Stimulated activated CD8-positive, alpha-beta memory T cell treated with anti-CD3 and anti-CD28 coated beads, Interleukin-7, amount 100 ng/mL, for 4 hours (primary cell): ENCODE measurements at places on chromosomes 5 and 9.

DNA sequence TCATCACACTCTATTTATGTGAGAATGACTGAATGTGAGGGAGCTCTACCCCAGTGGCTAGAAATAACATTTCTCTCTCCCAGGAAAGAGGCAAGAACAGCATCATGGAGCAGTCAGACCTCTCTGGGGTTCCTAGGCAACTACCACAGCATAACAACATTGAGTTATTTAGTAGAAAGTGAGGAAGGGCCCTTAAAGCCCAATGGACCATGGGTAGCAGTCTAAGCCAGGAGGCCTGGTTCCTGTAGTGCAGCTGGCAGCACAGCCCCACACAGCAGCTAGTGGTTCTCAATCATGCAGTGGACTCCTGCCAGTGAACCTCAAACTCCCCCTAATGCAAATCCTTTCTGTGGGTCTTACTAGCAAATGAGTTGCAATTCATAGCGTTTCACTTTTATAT, 55.3 kb downstream of the SPEF2 start:
- no peak for DNase-seq

GRCh38 chr5:81819556-81820317, 68.8 kb upstream of the SSBP2 start:
- DNase-seq, result no peak

- no peak for DNase-seq
Measured at GRCh38 chr9:88934876-88935535, 56.3 kb upstream of the S1PR3 start.

DNA sequence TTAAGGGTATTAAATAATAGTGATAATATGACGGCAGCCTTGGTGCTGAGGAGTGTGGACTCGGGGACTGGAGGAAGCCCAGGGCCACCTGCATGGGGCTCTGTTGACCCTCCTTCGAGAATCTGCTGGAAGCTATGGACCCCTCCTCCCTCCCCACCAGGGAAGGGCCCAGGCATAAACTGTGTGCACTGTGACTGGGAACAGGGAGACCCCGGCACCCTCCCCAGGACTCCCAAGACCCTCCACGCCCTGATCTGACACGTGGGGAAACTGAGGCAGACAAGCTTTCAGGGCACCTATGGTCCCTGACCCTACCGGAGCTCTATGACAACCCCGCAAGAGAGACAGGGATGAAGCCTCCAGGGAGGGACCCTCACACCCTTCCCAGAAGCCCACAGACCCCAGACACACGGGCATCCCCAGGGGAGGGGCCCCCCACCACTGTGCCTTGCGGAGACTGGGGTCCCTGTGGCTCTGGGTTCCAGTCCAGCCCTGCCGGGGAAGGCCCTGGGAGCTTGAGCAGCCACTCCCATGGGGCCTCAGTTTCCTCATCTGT, 6.5 kb upstream of the EGFL7 start:
- no peak for DNase-seq

- DNase-seq, result no peak
Measured at GRCh38 chr5:179820127-179820482, 600 bp upstream of the SQSTM1 start.

GRCh38 chr5:35717718-35718117, 100.1 kb downstream of the SPEF2 start:
- DNase-seq, result no peak

DNA sequence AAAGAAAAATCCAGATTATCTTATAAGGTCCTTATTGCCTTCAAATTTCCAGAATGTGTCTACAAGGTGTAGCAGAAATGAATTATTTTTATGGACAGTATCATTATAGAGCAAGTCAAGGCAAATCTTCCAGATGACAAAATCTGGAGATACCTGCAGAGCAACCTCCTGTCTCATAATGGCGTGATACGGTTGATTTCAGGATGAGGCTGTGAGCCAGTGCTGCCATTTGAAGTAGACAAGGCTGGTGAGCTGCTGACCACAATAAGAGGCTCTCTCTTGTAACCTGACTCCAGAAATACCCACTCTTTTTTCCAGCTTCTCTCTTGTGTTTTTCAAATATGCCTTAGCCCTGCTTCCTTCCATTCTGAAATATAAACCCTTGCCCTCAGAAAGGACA, 108.2 kb downstream of the HTR1A start:
- no peak for DNase-seq

GRCh38 chr5:53037141-53037859, 48.1 kb downstream of the ITGA2 start:
- no peak for DNase-seq

DNA sequence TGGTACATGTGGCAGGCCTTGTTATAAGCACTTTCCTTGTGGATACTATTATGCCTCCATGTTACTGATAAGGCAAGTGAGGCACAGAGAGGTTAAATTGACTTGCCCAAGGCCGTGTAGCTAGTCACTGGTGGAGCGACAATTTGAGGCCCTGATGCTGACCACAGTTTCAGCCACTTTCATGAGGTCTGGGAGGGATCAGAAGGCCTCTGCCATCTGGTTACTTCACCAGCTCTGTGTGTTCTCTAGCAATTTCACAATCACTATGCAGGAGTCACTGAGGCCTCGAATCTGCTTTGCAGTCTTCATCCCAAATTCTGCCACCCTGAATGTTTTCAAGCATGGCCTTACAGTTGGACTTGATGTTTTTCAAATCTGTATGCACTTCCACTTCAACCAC, 9.1 kb downstream of the LRRC70 start:
- no peak for DNase-seq

DNA sequence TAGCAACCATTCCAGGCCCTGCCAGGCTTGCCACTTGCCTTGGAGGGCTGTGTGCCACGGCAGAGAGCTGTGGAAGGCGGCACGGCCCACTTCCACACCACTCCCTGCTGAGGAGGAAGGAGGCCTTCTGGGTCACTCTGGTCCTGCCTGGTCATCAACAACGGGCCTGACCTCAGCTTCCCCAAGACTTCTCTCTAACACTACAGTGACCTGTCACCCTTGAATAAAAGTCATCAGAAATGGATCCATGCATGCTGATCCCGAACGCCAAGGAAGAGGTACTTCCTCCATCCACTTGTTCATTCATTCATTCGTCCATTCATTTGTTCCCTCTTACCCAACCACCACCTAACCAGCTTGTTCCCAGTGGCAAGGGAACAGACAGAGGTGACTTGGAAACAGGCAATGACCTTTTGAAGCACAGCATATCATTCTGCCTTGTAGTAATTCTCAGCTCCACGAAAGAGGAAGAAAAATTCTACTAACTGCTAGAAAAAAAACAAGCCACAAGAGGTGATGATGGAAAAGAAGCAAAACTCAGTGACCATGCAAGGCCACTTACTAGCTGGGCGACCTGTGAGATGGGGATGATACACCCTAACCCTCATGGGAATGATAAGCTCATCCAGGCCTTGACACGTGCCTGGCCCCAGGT, 58.6 kb downstream of the STK10 start:
- no peak for DNase-seq

GRCh38 chr9:91948597-91949391, 1.2 kb downstream of the ROR2 start:
- no peak for DNase-seq

- no peak for DNase-seq
Measured at GRCh38 chr5:17243287-17244063, 26.0 kb downstream of the BASP1 start.

- DNase-seq, result no peak
Measured at GRCh38 chr9:118586978-118587377, 782.3 kb downstream of the BRINP1 start.

DNA sequence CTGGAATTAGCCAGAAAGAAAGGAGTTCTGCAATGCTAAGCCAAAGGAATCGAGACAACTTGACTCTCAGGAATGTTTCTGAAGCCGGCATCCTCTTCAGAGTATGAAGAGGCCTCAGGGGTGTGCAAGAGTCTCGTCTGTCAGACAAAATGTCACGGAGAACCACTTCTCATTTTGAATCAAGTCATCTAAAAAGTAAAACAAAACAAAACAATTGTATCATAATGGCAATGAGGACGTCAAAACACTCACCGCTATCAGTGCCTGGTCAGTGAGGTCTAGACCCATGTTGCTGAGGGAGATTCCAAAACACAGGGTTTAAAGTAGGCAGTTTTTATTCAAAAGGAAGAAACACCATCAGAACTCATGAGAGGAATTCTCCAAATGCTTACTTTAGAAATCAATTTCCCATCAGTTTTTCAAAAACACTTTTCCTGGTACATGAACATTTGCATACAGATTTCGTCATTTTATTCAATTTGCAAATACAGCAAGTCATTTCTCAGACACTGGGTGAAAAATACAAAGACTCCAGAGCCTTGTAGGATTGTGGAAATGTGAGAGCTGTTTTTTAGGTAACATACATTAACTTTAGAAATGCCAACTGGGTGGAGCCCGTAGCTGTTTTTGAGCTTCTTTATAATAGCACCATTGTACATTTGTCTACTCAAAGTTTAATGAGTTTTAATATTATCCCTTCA, 89.5 kb upstream of the MAP3K1 start:
- no peak for DNase-seq

- no peak for DNase-seq
Measured at GRCh38 chr9:71357346-71357745, 235.9 kb upstream of the TRPM3 start.

DNA sequence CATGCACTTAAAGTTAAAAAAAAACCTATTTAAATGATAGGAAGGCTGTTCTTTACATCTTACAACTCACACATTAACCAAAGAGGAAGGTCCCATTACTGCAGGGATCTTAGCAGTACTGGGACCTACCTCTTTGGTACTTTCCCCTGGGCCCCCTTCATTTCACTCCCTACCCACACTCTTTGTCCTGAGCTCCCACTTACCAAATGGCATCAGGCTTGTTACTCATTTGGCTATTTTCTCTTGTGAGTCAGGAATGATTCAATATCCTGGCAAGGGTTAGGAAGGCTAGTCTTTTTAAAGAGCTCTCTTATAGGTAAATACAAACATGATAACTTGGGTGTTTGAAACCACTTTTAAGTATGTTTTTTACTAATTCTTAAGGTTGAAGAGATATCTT, 117.4 kb upstream of the ELL2 start:
- DNase-seq, result no peak

DNA sequence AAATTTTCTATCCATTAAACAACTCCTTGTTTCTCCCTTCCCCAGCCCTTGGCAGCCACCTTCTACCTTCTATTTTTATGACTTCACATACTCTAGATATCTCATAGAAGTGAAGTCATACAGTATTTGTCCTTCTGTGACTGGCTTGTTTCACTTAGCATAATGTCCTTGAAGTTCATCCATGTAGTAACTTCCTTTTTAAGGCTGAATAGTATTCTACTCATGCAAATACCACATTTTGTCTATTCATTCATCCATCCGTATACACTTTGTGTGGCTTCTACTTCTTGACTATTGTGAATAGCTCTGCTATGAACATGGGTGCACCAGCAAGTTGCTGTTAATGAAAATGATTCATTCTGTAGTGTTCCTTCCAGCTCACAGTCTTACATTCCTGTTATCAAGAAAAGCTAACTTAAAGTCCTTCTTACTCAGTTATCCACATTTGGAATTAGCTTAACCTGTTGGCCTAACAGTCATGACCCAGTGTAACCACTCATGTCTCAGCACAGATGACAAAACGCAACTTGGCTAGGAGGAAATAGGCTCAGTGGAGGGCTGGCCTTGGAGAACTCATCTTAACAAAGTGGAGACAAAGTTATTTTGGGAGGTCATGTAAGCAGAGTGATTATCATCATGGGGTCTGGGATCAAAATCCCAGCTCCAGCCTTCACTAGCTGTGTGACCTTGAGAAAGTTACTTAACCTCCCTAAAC, 129.7 kb upstream of the MAP3K1 start:
- DNase-seq, result no peak

- DNase-seq, result no peak
Measured at GRCh38 chr9:126534431-126535186, 79.1 kb upstream of the LMX1B start.

DNA sequence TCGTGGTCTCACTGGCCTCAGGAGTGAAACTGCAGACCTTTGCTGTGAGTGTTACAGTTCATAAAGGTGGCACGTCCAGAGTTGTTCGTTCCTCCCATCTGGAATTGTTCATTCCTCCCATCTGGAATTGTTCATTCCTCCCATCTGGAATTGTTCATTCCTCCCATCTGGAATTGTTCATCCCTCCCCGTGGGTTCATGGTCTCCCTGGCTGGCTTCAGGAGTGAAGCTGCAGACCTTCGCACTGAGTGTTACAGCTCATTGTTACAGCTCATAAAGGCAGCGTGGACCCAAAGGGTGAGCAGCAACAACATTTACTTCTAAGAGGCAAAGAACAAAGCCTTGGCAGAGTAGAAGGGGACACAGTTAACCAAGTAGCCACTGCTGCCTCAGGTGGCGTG, 69.1 kb downstream of the GCNT1 start:
- no peak for DNase-seq

GRCh38 chr9:137064027-137064879, 6.1 kb downstream of the SAPCD2 start:
- no peak for DNase-seq

GRCh38 chr5:134935711-134936602, 31.0 kb downstream of the PCBD2 start:
- no peak for DNase-seq

- no peak for DNase-seq
Measured at GRCh38 chr5:28165096-28165495, 1126.7 kb upstream of the CDH9 start.

DNA sequence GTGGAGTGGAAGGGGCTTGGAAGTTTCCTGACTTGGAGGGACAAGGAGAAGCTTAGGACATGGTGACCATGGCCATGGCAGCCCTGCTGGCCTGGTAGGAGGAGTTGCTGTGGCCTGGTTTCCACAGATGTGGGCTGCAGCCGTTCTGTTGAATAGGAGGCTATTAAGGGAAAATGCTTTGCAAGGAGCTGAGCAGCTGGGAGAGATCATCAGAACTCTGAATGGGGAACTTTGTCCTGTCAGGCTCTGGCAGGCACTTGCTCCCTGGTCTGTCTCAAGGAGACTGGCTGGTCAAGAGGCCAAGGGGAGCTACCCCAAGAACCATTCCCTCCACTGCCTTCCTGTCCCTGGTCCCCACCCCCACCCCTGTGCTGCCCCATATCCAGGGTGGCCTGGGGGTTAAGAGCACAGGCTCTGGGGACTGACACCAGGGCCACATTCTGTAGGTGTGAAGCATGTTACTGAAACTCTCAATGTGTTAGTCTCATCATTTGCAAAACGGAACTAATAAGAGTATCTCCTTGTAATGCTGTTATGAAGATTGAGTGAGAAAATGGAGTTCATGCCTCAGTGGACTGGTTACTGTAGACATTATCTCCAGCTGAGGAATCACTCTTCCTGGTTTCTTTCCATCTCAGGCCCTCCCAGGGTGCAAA, 84.0 kb upstream of the ARAP3 start:
- DNase-seq, result no peak

DNA sequence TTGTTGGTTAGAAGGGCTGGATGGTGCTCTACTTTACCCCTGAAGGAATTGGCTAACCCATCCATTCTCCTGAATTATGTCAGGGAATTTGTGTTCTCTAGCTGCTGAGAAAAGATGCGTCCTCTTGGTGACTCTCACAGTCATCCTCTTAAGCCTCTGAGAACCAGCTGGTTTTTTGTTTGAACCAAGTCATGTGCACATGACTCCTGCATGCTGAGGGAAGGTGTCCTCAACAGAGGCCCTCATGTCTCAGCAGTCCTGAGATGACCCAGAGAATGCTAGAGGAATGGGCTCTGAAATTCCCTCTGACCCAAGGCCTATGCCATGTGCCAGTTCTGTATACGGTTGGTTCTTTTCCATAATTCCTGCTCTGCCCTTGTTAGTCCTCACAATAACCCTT, 10.4 kb upstream of the C5orf63 start:
- DNase-seq, result no peak
